ENCODE measurements at places on chromosomes 7 and 10.

DNA sequence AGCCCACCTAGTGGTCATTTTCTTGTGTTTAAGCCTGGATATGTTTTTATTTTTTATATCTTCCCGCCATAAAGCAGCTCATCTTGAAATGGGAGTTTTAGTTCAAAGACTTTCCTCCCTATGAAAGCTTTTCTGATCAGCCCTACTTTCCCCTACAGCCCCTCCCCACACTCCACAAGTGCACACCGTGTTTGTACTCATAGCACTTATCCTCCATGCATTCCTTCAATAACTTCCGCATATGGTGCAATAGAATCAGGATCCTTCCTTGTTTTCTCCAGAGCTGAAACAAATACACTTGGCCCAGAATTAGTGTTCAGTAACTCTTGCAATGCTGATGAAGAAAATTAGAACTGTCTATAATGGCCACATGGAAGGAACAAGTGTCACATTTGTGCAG, 235.9 kb downstream of the KCNMA1 start:
- no peak for DNase-seq

DNA sequence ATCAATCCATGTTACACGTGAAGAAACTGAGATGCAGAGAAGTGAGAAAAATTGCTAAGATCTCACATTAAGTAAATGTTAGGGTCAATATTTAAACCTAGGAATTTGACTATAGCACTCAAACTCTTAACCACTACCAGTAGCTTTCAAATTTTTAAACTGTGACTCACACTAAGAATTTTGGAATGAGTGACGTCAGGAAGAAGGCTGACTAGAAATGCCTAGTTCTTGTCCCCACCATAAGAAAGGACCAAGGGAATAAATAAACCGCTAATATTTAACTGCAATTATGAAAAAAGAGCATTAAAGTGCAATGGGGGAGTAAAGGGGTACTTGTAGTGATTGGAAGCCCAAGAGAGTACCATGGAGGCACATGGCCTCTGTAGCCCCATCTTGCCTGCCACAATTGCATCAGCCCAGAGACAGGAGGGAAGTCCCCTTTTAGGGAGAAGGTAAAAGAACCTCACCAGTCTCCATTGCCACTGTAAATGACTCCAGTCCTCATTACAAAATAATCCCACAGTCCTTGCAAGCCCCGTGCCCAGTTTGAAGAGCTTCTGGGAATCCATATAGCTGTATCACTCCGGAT, 3.5 kb upstream of the AKR1B1 start:
- no peak for DNase-seq

DNA sequence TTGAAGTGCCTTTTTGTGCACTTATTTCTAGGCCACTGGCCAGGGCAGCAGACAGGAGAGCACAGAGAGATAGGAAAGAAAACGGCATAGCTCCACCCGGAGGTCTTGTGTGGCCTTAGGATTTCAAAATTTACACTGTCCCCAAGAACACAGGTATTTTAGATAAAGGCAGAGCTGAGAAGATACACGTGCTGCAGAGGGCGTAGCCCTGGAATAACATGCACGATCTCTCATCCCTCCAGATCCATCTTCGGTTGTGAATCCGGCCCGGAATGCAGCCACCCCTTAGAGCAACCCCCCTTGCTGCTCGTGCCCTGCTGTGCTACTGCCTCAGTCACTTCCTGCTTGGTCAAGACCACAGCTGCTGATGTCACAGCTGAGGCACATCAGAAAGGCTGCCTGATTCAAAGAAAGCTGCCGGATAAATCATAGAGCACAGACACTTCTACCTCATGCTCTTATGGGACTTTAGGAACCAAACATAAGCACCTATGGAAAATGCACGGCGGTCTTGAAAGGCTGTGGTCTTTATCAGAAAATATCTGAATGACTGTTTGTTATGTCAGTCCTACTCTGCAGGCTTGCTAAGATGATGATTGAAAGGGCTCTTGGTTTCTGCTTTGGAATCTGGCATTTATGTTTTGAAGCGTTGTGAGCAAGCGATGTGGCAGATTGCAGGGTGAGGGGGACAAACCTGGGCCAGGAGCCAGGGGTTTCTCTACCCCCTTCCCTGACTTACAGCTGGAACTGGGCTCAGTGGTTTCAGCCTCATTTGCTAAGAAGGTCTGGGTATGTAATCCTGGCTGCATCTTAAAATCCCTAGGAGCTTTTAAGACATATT, 152.0 kb downstream of the SVIL start:
- DNase-seq, result no peak

GRCh38 chr7:24714676-24715010, 42.6 kb downstream of the GSDME start:
- no peak for DNase-seq

GRCh38 chr7:6057316-6058129, 26.3 kb downstream of the ANKRD61 start:
- no peak for DNase-seq

GRCh38 chr10:80186364-80187012, 18.8 kb downstream of the ANXA11 start:
- DNase-seq, result peak; percentile 37
